ENCODE measurements at places on chromosomes 7 and 10. TPM values are rescaled to one million over a fixed set of nuclear protein-coding genes. Genes with fewer than 3 reads are reported as not detected.

The CLDN12 gene
- polyA plus RNA-seq: 24.7 TPM

The HTR5A gene
- polyA plus RNA-seq: not detected

The CALML5 gene
- not detected for polyA plus RNA-seq

The SKIDA1 gene
- polyA plus RNA-seq: 0.88 TPM

The POLR2J2 gene
- 2.8 TPM for polyA plus RNA-seq

The LOXL4 gene
- 0.77 TPM for polyA plus RNA-seq

The OR2A12 gene
- not detected for polyA plus RNA-seq

The ABLIM1 gene
- 149 TPM for polyA plus RNA-seq

The STK17A gene
- polyA plus RNA-seq: 22.1 TPM

The MRC1 gene
- polyA plus RNA-seq: 4.4 TPM

The STEAP4 gene
- 10.6 TPM for polyA plus RNA-seq

The LRGUK gene
- not detected for polyA plus RNA-seq

The PVRIG gene
- 0.07 TPM for polyA plus RNA-seq

The GPR15LG gene
- not detected for polyA plus RNA-seq

The RELN gene
- 3.1 TPM for polyA plus RNA-seq

The HOXA4 gene
- polyA plus RNA-seq: 3.3 TPM

The RASA4B gene
- 5.8 TPM for polyA plus RNA-seq

The NMT2 gene
- polyA plus RNA-seq: 7.0 TPM

The SPDYE8 gene
- polyA plus RNA-seq: not detected

The TEX36 gene
- not detected for polyA plus RNA-seq

The MKX gene
- polyA plus RNA-seq: 0.18 TPM

The ZNF117 gene
- 3.9 TPM for polyA plus RNA-seq

The ERVW-1 gene
- 0.07 TPM for polyA plus RNA-seq

The CPA4 gene
- polyA plus RNA-seq: 0.02 TPM

The HSPA14 gene
- 9.5 TPM for polyA plus RNA-seq

The SLC39A12 gene
- polyA plus RNA-seq: 0.05 TPM

The CROT gene
- 6.3 TPM for polyA plus RNA-seq

The FGL2 gene
- polyA plus RNA-seq: 8.3 TPM

The OR6V1 gene
- not detected for polyA plus RNA-seq

The HKDC1 gene
- 0.05 TPM for polyA plus RNA-seq

The CLCN1 gene
- polyA plus RNA-seq: not detected

The TMEM236 gene
- polyA plus RNA-seq: 0.27 TPM

The MOGAT3 gene
- polyA plus RNA-seq: not detected

The CLRN3 gene
- polyA plus RNA-seq: not detected

The CH25H gene
- polyA plus RNA-seq: 1.8 TPM

The GTF2IRD1 gene
- polyA plus RNA-seq: 10.6 TPM

The MRPL43 gene
- 90.6 TPM for polyA plus RNA-seq

The THSD7A gene
- 0.34 TPM for polyA plus RNA-seq
